ENCODE measurements at places on chromosomes 13 and 19.

DNA sequence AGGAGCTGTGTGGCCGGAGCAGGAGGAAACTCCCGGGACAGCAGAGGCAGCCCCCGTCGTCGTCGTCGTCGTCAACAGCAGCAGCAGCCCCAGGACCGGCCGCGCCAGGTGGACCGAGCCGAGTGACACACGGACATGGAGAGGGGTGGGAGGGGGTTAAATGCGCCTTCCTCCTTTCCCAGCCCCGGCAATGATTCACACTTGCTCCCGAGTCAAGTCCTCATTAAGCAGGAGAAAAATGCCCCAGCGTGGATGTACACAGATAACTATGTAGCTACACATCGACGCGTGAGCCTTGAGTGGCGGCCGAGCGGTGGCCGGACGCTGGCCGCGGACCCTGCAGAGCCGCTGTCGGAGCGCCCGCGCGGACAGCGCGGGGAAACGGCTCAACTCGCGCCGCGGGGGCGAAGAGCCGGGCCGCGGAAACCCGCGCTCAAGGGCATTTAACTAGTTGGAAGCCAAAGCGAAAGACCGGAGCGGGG is 645 bp downstream of the UBL3 start:
- DNase-seq, result peak; percentile 39

DNA sequence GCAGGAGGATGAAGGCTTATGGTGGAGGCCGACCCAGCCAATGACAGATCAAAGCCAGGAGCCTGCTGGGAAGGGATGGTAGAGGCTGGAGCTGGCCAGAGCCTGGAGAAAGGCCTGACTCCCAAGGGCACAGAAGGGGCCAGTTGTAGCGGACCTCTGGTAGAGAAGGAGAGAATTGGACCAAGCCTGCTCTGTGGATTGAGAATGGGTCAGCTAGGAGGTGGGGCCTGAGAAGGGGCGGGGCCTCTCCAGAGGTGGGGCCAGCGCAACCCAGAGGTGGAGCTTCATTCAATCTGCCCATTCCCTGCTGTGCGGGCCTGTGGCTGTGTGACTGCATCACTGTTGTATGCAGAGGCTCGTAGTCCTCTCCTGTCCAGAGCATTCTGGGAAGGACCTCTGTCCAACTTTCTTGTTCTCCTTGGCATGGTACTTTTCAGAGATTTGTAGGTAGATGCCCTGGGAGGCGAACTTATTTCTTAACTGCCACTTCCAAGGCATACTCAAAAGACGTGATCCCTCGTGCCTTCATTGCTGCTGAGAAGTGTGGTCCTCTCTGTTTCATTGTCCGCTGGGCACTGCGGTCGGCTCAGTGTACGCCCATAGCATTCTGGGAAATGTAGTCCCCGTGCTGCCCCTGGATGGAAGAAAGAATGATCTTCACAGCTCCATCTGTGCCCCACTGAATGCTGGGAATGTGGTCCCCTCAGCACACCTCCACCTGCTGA is 6.7 kb downstream of the GRIN2D start:
- DNase-seq, result peak; percentile 28

DNA sequence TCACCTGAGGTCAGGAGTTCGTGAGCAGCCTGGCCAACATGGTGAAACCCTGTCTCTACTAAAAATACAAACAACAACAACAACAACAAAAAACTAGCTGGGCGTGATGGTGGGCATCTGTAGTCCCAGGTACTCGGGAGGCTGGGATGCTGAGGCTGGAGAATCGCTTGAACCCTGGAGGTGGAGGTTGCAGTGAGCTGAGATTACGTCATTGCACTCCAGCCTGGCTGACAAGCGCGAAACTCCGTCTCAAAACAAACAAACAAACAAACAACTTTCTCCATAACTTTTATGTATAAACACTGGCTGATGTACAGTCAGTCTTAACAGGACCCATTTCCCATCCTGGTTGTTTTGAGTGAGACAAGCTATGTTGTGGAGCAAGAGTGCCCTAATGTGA is 5.8 kb upstream of the CYP4F8 start:
- no peak for DNase-seq

GRCh38 chr13:76489274-76489673 is 396.9 kb downstream of the KCTD12 start:
- no peak for DNase-seq

DNA sequence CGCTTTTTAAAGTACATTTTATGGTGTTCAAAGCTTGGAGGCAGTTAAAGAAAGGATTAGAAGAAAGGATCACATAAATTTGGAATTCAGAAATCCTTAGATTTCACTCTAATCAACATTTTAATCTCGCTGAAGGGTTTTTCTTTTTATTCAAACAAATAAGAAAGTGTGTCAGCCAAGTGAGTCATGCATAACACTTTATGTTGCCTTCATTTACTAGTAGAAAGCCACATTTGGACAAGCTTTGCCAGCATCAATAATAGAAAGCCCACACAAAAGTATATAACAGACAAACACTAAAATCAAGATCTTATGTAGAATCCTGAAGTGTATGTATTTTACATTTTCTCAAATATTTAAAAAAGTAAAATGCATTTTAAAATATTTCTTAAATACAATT is 154.9 kb upstream of the TRPC4 start:
- DNase-seq, result no peak

DNA sequence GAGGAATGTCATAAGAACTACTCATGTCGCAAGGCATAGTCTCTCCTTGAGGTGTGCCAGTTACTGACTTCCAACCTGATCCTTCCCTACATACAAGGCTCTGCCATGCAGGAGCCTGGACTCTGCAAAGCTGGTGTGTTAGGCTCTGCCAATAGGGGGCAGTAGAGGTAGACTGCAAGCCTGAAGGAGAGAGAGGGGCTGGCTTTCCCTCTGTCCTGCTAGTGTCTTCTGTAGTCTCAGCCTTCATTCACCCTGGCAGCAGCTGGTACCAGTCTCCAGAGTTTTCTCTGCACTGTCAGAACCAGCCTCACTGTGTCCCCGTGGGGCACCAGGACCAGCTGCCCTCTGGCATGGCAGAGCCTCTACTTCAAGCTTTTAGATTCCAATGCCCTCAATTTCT is 14.5 kb downstream of the SHISA2 start:
- no peak for DNase-seq

DNA sequence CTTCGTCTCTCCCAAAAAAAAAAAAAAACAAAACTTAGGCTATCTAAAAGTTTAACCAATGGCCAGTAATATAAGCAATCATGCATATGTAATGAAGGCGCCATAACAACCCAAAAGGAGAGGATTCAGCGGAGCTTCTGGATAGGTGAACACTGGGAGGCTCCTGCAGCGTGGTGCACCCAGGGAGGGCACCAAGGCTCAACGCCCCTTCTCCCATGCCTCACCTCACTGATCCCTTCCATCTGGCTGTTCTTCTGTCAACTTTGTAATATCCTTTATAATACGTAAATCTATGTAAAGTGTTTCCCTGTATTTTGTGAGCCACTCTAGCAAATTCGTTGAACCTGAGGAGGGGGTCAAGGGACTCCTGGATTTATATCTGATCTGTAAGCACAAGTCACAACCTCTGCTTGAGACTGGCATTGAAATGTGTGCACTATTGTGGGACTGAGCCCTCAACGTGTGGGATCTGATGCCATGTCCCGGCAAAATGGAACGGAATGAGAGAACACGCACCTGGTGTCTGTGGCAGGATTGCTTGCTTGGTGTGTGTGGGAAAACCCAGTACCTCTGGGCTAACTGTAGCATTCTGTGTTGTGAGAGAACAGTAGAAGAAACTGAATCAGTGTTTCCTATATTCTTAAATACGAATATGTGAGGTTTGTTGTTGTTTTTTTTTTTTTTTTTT is 521 bp upstream of the ZNF665 start:
- no peak for DNase-seq

- DNase-seq, result peak; percentile 43
Measured at GRCh38 chr19:52343548-52343947, 7.5 kb downstream of the ZNF610 start.

DNA sequence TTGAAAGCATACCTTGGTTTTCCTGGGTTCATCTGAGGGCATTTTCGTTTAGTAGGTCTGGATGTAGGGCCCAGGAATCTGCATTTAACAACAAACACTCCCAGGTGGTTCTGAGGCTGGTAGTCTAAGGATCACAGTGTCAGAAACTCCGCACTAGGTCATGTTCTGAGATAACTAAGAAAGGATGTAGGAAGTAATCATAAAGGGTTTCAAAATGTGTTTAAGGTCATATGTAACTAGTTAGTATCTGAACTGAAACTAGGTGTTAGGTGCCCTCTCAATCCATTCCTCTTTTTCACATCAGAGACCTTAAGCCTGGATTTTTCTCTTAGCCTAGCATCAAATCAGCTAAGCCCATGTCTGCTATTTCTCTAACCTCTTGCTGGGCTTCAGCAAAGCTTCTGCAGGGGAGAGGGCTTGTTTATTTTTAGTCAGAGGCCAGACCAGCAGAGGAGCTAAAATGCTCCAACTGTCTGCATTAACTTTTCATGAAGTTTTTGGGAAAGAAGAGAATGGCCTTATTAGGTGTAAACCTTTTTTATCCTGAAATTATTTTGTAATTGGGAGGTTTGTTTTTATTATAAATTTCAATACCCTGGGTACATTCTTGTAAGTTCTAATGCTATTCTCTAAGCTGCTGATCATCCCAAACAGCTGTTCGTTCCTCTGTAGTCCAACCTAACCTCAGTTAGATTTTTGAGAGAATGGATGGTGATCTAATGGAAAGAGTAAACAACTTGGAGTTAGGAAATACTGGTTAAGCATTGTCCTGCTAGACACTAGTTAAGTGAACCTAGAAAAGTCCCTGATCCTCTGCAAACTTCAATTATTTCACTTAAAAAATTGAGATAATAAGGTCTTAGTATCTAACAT is 262.8 kb upstream of the RFC3 start:
- DNase-seq, result no peak

DNA sequence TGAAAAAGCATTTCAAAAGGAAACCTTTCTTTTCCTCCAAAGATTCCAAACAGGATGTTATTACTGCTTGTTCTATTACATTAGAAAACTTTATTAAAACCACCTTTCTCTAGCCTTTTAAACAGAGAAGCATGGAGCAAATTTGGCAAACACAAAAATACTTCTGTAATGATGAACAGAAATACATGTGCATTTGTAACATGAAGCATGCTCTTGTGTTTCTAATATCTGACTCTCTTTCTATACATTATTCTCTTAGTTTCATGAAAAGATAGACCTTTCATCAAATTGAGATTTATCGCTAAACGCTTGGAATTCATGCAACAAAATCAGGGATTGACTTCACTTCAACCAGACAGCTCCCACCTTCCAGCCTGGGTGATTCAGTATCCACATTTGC is 152.8 kb upstream of the IRS2 start:
- no peak for DNase-seq

DNA sequence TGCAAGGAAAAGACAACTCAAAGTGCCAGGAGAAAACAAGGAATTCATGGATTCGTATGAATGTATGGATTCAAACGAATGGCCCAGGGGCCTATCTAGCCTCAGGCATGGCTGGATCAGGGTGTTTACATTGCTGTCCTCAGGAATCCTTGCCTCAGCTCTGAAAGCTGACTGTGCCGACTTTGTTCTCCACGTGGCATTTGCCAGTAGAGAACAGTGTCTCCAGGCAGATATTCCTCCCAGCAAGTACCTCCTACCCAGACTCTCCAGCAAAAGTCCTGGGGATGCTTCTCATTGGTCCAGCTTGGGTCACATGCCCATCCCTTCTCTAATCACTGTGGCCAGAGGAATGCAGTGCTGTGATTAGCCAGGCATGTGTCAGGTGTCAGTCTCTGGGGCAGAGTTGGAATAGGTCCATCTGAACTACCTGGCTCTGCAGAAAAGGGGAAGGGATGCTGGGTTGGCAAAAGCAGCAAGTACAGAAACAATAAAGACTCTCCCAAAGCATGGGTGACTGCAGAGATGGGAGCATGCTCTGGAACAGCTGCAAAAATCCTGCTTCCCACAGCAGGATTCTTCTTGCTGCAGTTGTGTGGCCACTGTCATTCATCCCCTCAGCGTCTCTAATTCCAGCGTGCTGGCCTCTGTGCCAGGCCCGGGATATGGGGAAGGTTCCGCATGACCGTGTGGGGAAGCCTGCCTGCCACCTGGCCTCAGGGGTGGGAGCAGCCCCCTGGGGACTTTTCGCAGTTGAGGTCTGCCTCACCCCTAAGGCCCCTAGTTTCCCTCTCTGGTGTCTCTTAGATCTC is 30.0 kb downstream of the CCNE1 start:
- no peak for DNase-seq

GRCh38 chr19:3768015-3768747 is 3.8 kb downstream of the RAX2 start:
- DNase-seq, result no peak

DNA sequence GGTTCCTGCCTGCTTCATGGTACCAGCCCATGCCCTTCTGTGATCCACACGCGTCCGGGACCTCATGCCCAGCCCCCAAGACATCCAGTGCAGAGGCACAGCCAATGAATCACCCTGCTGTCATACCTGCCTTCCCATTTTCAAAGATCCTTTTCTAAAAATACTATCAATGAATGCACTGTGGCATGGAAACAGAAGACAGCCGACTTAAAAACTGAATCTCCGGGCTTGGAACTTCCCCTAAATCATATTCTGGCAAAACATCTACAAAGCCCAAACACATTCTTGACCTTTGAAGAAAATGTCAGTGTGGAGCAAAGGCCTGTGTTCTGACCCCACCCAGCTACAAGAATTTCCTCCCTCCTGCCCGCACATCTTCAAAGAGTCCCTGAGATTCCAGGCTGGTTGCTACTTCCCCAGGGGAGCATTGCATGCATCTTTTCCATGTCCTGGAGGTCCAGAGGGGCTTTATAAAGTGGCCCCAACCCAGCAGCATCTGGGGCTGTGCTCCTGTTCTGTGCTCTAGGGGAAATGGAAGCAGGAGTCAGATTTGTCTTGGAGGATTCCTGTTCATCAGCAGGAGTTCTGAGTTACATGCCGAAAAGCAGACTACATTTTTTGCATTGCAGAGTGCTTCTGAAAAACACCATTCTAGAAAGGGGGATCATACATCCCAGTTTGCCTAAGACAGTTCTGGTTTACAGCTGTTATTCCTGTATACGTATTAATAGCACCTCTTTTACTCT is 135.2 kb downstream of the USP12 start:
- no peak for DNase-seq

GRCh38 chr13:104309431-104309830 is 1243.2 kb upstream of the SLC10A2 start:
- no peak for DNase-seq

DNA sequence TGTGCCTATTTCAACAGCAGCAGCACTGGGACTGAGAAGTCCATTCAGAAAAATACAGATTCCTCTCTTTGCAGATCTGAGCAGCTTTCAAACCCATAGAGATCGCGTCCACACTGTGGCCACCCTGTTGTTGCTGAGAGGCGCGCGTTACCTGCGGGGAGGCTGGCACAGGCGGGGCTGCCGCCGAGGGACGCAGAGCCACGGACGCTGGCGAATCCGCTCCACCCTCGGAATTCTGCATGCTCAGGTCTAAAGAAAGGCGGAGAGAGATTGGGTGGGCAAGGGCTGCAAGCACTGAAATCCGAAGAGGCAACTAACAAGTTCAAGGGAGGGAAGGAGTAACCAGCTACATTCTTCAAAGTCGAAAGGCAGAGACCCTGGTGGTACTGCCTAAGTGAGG is 63.0 kb downstream of the RFX2 start:
- no peak for DNase-seq
